ENCODE measurements at places on chromosomes 13 and 19. TPM values are rescaled to one million over a fixed set of nuclear protein-coding genes. Genes with fewer than 3 reads are reported as not detected.

CGB3 gene
- not detected for total RNA-seq

TEX101 gene
- not detected for total RNA-seq

FFAR2 gene
- 0.72 TPM for total RNA-seq

ZNF566 gene
- 34.2 TPM for total RNA-seq

FAM216B gene
- total RNA-seq: 1.2 TPM

ZNF100 gene
- 20.0 TPM for total RNA-seq

CALR3 gene
- total RNA-seq: not detected

GIPC3 gene
- total RNA-seq: 0.24 TPM

ZNF626 gene
- 29.1 TPM for total RNA-seq

OR7D2 gene
- 0.48 TPM for total RNA-seq

ADM5 gene
- total RNA-seq: 1.9 TPM

ZNF497 gene
- total RNA-seq: 1.7 TPM

NTF4 gene
- 4.1 TPM for total RNA-seq

NLRP9 gene
- 1.2 TPM for total RNA-seq

SCN1B gene
- 2.9 TPM for total RNA-seq

ARHGEF18 gene
- 53.0 TPM for total RNA-seq

S1PR5 gene
- total RNA-seq: 7.5 TPM

PVR gene
- total RNA-seq: 38.0 TPM

CPAMD8 gene
- 11.3 TPM for total RNA-seq

PSG1 gene
- total RNA-seq: 4.6 TPM

DAND5 gene
- total RNA-seq: not detected

PSG6 gene
- total RNA-seq: 0.96 TPM

SIAH3 gene
- 2.9 TPM for total RNA-seq

CCDC194 gene
- total RNA-seq: not detected

ATCAY gene
- total RNA-seq: 0.24 TPM

PLIN5 gene
- total RNA-seq: 0.72 TPM

SSC5D gene
- 67.9 TPM for total RNA-seq

PLK5 gene
- total RNA-seq: not detected

SRRM5 gene
- total RNA-seq: 0.24 TPM

Data from umbilical cord (tissue), 2 donors.